Activated CD4-positive, alpha-beta T cell treated with anti-CD3 and anti-CD28 coated beads, Interleukin-2, amount 10 ng/mL, durations not matched to agents 24 days and 14 days (primary cell): ENCODE measurements at places on chromosomes 6 and 20. TPM values are rescaled to one million over a fixed set of nuclear protein-coding genes. Genes with fewer than 3 reads are reported as not detected.

The C6orf141 gene
- total RNA-seq: 0.14 TPM in 1 of 2 replicates, not detected in the other

The RPS21 gene
- total RNA-seq: 2,091 and 2,109 TPM in 2 replicates

The SLC25A27 gene
- total RNA-seq: 0.07 and 0.28 TPM in 2 replicates

The ULBP2 gene
- total RNA-seq: 0.40 and 0.47 TPM in 2 replicates

The DEFB114 gene
- total RNA-seq: not detected in 2 replicates

The LY6G6F gene
- total RNA-seq: not detected in 2 replicates

The SLC35D3 gene
- not detected in 2 replicates for total RNA-seq

The CD40 gene
- total RNA-seq: 2.5 and 2.7 TPM in 2 replicates

The MYMX gene
- total RNA-seq: not detected in 2 replicates

The RAB44 gene
- 0.07 TPM in 1 of 2 replicates, not detected in the other for total RNA-seq

GRCh38 chr6:110537208-110538123, 61.1 kb upstream of the SLC22A16 start:
- H3K4me3 ChIP-seq: peak overlapping the region; percentile 24
- DNase-seq: no peak
- peaks cover 10% of the 10 kb centered on the region for H3K27me3 ChIP-seq
- H3K27ac ChIP-seq: peak overlapping the region; percentile 76
- peaks cover 2% of the 10 kb centered on the region for H3K36me3 ChIP-seq
- peaks cover 30% of the 10 kb centered on the region for H3K4me1 ChIP-seq

- no peaks in the 10 kb centered on the region for H3K36me3 ChIP-seq
- H3K27me3 ChIP-seq: peaks cover 8% of the 10 kb centered on the region
- no peak for DNase-seq
These were observed 26.4 kb upstream of the SLC9A8 start for GRCh38 chr20:49786196-49786595.

DNA sequence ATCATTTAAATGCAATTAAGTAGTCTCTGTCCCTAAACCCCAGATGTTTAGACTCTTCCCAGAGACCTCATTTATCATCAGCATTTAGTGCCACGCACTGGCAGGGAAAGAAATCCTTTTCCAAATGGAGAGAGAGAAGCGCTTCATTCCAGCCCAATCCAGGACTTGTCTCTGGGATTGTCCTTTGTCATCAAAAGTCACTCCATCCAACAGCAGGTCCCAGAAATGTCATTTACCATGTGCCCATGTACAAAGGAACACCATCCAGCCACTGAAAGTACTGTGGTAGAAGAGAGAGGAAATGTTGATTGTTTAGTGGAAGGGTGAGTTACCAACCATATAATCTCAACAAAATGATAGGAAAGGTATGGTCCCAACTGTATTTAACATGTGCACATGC, 66.9 kb upstream of the SMIM28 start:
- H3K27ac ChIP-seq: no peak overlapping the region
- no peaks in the 10 kb centered on the region for H3K4me1 ChIP-seq
- H3K27me3 ChIP-seq: peaks cover 6% of the 10 kb centered on the region
- no peaks in the 10 kb centered on the region for H3K36me3 ChIP-seq
- DNase-seq: peak; percentile 47
- H3K4me3 ChIP-seq: no peak overlapping the region

GRCh38 chr6:167676000-167676665, 150.6 kb upstream of the AFDN start:
- peaks cover 61% of the 10 kb centered on the region for H3K27me3 ChIP-seq
- DNase-seq: no peak
- H3K27ac ChIP-seq: no peak overlapping the region

- H3K27ac ChIP-seq: peak overlapping the region; percentile 40
- H3K4me3 ChIP-seq: peak overlapping the region; percentile 48
- peaks cover 18% of the 10 kb centered on the region for H3K27me3 ChIP-seq
These were observed 71.7 kb downstream of the ATP9A start for GRCh38 chr20:51696304-51697071.

DNA sequence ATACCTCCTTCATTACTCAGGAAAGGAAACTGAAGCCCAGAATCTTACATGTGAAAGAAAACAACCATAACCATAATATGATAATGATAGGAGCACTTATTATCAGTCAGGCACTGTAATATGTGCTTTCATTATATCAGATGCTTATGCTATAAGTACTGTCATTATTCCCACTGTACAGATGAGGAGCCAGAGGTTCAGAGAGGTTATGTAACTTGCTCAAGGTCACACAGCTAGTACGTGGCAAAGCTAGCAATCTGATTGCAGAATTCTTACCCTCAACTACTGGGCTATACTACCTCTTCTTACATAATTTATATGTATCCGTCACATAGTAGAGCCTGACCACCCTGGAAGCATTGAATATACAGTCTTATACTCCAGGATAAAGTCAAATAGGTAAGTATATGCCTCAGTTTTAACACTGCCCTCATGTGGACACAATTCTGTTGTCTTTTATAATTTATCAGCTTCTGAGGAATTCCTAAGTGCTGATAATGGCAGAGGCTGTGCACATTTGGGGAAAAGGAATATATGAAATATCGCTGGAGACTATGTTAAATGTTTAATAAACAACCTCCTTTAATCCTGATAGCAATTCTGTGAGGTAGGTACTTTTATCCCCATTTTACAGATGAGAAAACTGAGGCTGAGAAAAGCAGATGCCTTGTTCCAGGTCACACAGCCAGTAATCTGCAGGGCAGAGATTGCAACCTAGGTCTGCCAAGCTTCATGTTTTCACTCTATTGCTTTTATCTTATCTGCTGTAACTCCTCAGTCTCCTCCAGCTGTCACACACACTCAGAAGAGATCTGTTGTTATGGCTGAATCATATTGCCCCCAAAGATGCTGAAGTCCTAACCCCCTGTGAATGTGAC, 13.4 kb downstream of the BCAS1 start:
- DNase-seq: no peak
- H3K4me3 ChIP-seq: no peak overlapping the region
- no peaks in the 10 kb centered on the region for H3K4me1 ChIP-seq
- H3K27me3 ChIP-seq: peaks cover 10% of the 10 kb centered on the region
- H3K27ac ChIP-seq: no peak overlapping the region
- no peaks in the 10 kb centered on the region for H3K36me3 ChIP-seq

- H3K27me3 ChIP-seq: peaks cover 16% of the 10 kb centered on the region
- H3K4me3 ChIP-seq: peak overlapping the region; percentile 78
- H3K36me3 ChIP-seq: peaks cover 14% of the 10 kb centered on the region
These were observed 1.4 kb upstream of the ZBP1 start for GRCh38 chr20:57621421-57622200.

GRCh38 chr20:52143277-52143676, 48.3 kb downstream of the ZFP64 start:
- no peak overlapping the region for H3K27ac ChIP-seq
- H3K4me1 ChIP-seq: peaks cover 2% of the 10 kb centered on the region
- H3K27me3 ChIP-seq: no peaks in the 10 kb centered on the region
- H3K4me3 ChIP-seq: no peak overlapping the region

- H3K27me3 ChIP-seq: peaks cover 14% of the 10 kb centered on the region
- DNase-seq: no peak
- H3K27ac ChIP-seq: no peak overlapping the region
- H3K4me3 ChIP-seq: no peak overlapping the region
These were observed 101.5 kb downstream of the CAP2 start for GRCh38 chr6:17494919-17495318.

GRCh38 chr6:43744931-43745727, 24.9 kb upstream of the VEGFA start:
- peaks cover 20% of the 10 kb centered on the region for H3K27me3 ChIP-seq
- H3K27ac ChIP-seq: no peak overlapping the region
- no peaks in the 10 kb centered on the region for H3K36me3 ChIP-seq
- H3K4me3 ChIP-seq: no peak overlapping the region

GRCh38 chr20:7094438-7094997, 327.0 kb downstream of the BMP2 start:
- H3K27me3 ChIP-seq: no peaks in the 10 kb centered on the region
- no peaks in the 10 kb centered on the region for H3K4me1 ChIP-seq
- no peaks in the 10 kb centered on the region for H3K36me3 ChIP-seq
- no peak for DNase-seq
- no peak overlapping the region for H3K27ac ChIP-seq
- no peak overlapping the region for H3K4me3 ChIP-seq

GRCh38 chr6:17700421-17701416, 6.0 kb downstream of the NUP153 start:
- H3K36me3 ChIP-seq: peaks cover 19% of the 10 kb centered on the region
- no peak for DNase-seq
- no peak overlapping the region for H3K4me3 ChIP-seq
- H3K27me3 ChIP-seq: no peaks in the 10 kb centered on the region
- peaks cover 36% of the 10 kb centered on the region for H3K4me1 ChIP-seq

DNA sequence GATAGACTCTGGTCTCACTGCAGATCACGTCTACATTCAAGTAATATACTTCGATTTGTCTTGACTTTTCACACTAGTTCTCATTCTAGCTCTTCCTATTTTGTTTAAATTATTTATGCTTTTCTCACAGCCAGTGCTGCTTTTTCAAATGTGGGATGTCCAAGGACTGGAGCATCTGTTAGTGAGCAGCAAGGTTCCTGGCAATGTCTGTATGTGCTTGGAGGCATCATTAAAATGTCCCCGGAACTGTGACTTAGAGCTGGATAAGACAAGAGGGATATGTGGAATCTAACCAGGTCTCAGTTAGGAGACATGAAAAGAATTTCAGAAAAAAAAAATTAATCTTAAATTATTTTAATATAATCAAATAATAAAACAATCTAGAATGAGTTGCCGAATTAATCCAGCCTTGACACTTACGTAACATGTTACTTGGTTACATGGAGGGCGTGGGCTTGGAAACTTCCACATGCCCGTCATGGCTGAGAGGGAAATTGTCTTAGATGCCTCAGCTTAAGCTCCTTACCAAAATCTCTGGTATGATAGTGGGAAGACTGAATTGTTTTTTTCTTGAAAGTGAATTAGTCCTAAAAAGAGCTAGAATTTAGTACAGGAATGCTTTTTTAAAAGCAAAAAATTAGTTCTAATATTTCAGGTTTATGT, 21.4 kb upstream of the CARMIL1 start:
- H3K4me1 ChIP-seq: no peaks in the 10 kb centered on the region

- H3K27ac ChIP-seq: peak overlapping the region; percentile 94
- H3K4me3 ChIP-seq: peak overlapping the region; percentile 82
- DNase-seq: no peak
These were observed 16.4 kb downstream of the NFATC2 start for GRCh38 chr20:51526106-51526470.

DNA sequence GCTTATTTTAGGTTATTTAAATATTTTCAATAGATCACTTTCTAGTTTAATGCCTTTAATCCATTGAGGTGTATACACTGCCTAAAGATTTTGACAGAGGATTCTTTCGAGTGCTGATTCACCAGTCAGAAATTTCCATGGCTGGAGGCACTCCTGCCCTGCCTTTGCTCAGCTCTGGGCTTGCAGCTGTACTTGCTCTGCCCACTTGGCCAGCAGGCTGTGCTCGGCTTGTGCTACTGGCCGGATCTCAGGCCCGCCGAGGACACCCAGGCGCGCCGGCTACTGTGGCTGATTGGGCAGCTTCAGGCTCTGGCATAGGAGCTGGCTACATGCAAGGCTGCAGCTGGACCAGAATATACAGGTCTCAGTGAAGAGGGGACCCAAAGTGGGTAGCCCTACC, 675.1 kb upstream of the MMS22L start:
- H3K27ac ChIP-seq: no peak overlapping the region
- no peaks in the 10 kb centered on the region for H3K36me3 ChIP-seq
- H3K4me3 ChIP-seq: no peak overlapping the region
- H3K27me3 ChIP-seq: no peaks in the 10 kb centered on the region
- DNase-seq: no peak
- no peaks in the 10 kb centered on the region for H3K4me1 ChIP-seq

DNA sequence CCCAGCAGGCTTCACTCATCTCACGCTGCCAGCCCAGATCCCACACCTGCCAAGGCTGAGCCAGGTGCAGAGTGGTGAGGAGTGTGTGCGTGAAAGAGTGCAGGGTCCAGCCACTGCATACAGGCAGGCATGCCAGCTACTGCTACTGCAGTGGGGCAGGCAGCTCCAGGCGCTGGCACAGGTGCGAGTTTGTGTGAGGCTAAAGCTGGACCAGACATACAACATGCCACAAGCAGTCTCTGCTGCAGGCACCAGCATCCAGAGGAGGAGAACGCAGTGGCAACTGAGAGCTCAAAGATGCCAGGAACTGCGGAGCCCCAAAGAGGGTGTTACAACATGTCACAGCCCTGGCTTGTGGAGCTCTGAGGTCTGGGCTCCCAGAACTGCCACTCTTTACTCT, 149.8 kb downstream of the EYS start:
- H3K27me3 ChIP-seq: no peaks in the 10 kb centered on the region
- no peaks in the 10 kb centered on the region for H3K4me1 ChIP-seq
- no peak for DNase-seq
- no peak overlapping the region for H3K4me3 ChIP-seq
- no peaks in the 10 kb centered on the region for H3K36me3 ChIP-seq

GRCh38 chr6:131979515-131980337, 28.6 kb upstream of the CCN2 start:
- no peaks in the 10 kb centered on the region for H3K4me1 ChIP-seq
- no peaks in the 10 kb centered on the region for H3K36me3 ChIP-seq
- no peaks in the 10 kb centered on the region for H3K27me3 ChIP-seq
- DNase-seq: no peak
- H3K4me3 ChIP-seq: no peak overlapping the region
- no peak overlapping the region for H3K27ac ChIP-seq

- no peaks in the 10 kb centered on the region for H3K4me1 ChIP-seq
- H3K4me3 ChIP-seq: no peak overlapping the region
- no peaks in the 10 kb centered on the region for H3K36me3 ChIP-seq
These were observed 58.3 kb downstream of the MAFB start for GRCh38 chr20:40630713-40631112.

DNA sequence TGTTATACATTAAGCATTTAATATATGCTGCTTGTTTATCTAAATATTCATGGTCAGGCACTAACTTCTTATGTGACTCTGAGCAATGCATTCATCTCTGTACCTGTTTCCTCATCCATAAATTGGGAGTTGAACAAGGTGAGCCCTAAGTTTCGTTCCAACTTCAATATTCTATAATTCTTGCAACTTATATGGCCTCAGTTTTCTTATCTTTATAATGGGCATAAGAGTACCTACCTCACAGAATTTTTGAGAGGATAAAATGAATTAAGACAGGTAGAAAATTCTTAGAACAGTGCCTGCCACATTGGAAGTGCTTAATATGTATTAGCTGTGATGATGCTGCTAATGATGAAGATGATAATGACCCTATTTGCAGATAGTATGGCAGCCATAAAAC, 11.8 kb upstream of the HIVEP2 start:
- H3K27me3 ChIP-seq: no peaks in the 10 kb centered on the region
- peaks cover 9% of the 10 kb centered on the region for H3K36me3 ChIP-seq
- H3K4me1 ChIP-seq: peaks cover 13% of the 10 kb centered on the region
- no peak overlapping the region for H3K4me3 ChIP-seq
- H3K27ac ChIP-seq: no peak overlapping the region

DNA sequence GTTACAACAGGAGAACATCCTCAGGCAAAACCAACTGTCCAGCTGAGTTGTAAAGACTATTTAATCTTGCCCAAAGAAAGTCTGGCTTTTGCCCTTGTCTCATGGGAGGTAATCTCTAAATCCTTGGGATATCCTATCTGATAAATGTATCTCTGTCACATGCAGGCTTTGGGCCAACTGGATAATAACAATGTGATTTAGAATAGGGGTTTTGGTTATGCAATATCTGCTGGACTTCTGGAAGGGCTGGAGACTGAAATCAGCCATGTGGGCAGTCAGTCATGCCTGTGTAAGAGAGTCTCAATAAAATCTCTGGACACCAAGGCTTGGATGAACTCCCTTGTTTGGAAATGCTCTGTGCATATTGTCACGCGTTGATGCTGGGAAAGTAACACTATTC, 56.3 kb upstream of the PRL start:
- H3K4me3 ChIP-seq: no peak overlapping the region
- no peaks in the 10 kb centered on the region for H3K36me3 ChIP-seq
- no peak overlapping the region for H3K27ac ChIP-seq

GRCh38 chr6:157653521-157653920, 169.5 kb upstream of the SNX9 start:
- H3K27ac ChIP-seq: no peak overlapping the region
- H3K4me3 ChIP-seq: no peak overlapping the region
- peaks cover 9% of the 10 kb centered on the region for H3K36me3 ChIP-seq
- H3K27me3 ChIP-seq: no peaks in the 10 kb centered on the region
- H3K4me1 ChIP-seq: no peaks in the 10 kb centered on the region
- no peak for DNase-seq
